Glutamatergic neuron (in vitro differentiated cells): ENCODE measurements at places on chromosomes 13 and 19.

DNA sequence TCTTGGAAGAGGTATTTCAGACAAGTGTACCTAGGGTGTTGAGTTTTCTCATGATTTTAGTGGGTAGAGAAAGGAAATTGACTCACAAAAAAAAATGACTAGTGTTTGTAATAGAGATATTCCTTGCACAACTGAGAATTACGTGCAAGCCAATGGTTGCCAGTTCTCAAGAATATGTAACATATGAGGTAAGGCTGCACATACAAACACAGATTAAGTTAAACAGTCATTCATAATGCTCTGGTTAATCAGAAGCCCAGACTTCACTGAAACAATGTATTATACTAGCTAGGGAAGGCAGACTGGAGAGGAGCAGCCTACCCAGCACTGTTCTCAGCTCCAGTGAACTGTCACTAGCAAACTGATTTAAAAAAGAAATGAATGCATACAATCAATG is 418.3 kb downstream of the DIAPH3 start:
- DNase-seq: no peak

DNA sequence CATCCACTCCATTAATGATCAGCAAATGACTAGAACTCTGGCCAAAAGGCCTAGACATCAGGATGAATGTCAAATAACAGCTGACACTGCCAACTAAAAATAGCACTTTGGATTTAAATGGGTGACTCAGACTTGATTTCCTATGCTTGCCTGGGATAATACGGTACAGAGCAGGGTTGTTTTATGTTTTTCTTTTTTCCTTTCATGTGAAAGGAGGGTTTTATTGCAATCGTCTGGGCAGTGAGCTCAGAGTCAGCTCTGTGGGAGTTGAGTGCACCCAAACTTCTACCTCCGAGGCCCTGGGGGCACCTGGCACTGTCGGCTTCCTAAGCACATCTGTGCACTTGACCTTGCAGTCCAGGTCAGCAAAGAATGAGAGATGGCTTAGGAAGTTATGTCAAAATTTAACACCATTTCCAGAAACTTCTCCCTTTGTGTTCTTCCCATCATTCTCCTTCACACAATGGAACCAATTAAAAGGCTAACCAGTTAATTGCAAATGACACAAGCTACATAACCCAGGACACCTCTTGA is 134.1 kb downstream of the LACC1 start:
- no peak for DNase-seq

GRCh38 chr13:36885901-36886300 is 34.1 kb downstream of the SMAD9 start:
- no peak for DNase-seq

DNA sequence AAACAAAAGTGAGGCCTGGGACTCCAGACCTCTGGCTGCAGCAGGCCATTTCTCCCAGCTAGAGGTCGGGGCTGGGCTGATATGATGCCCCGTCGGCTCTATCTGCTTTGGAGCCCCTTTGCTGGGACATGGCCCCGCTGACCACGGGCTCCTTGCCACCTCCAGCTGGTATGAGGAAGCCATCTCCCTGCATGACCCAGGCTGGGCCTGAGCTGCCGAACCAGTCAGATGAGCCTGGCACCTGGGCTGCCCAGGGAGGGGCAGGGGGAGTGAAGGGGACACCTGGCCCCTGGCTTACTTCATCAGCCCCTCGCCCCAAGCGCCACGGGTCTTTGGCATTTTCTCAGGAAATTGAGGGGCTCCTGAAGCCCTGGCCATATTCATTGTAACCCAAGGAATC is 7.8 kb downstream of the ZSWIM4 start:
- DNase-seq: no peak

GRCh38 chr13:72004784-72005374 is 137.9 kb upstream of the DACH1 start:
- no peak for DNase-seq

DNA sequence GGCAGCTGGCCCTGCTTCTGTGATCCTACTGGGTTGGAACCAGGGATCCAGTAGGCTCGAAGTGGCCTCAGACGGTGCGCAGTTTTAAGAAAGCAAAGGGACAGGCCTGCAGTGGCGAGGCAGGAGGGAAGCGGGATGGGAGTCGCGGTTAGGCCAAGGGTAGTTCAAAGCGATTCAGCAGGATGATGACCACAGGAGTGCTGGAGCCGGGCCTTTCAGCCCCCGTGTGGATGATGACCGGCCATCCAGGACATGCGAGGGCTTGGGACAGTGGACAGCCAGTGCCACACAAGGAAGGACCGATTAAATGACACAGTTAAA is 854 bp downstream of the RNASEH2B start:
- peak; percentile 50 for DNase-seq

- no peak for DNase-seq
These were observed 69.2 kb downstream of the CDK8 start for GRCh38 chr13:26323127-26323526.

GRCh38 chr19:7902796-7903243 is 857 bp upstream of the MAP2K7 start:
- no peak for DNase-seq

DNA sequence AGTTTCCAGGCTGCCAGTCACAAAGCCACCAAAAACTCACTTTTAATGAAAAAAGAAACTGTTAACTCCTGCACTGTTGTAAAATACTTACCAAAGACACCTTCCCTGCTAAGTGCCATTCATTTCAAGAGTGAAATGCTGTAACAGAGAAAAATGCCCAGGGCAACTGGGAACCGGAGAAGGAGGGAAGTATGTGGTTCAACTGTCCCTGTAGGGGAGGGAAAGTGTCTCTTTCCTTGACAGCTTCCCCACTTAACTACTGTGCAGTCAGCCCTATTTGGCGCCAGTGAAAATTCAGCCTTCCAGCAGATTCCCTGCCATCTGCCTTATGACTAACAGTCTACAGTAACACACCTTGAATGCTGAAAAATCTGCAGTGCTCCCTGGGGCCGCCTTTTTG is 789.0 kb downstream of the DIAPH3 start:
- DNase-seq: no peak

GRCh38 chr19:5339950-5340636 is 519 bp downstream of the PTPRS start:
- peak; percentile 73 for DNase-seq

DNA sequence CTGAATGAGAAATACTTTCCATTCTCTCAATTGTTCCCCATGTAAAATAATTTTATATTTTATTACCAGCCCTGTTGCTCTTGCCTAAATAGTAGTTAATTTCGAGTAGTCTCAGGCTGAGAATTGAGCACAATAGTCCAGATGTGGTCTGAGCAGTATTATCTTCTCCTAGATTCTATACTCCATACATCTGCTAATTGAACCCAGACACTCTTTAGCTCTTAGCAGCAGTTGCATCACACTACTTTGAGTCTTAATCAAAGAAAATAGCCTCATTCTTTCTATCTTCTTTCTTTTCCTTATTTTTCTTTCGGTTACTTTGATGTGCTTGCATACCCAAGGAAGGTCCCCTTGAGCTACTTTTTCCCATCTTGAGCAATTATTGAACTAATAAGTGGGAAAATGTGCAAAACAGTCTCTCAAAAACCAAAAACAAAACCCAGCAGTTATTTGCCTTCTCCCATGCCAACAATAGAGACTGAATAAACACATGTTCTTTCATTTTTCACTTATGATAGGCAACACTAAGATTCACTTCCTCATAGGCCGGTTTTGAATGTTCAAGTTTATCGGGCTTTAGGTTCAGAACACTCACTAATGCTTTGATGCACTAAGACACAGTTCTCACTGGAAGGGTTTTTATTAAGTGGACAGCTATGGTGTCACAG is 204.5 kb downstream of the POU4F1 start:
- DNase-seq: no peak

DNA sequence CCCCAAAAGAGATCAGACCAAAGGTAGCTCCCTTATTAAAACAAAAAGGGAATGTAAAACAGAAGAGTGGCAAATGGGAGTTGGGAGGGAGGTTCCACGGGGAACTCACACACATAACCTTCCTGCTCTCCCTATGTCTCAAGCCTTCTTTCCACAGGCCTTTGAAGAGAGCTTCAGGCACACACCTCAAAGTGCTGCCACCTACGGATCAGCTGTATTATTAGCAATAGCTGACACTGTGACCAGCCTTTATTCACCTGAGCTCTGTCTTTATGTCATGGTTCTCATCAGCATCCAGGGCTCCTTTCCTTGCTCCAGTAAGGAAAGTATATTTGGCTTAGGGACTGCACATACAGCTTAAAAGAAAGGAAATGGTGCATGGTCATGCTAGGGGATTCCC is 11.3 kb downstream of the ZNF571 start:
- DNase-seq: no peak

DNA sequence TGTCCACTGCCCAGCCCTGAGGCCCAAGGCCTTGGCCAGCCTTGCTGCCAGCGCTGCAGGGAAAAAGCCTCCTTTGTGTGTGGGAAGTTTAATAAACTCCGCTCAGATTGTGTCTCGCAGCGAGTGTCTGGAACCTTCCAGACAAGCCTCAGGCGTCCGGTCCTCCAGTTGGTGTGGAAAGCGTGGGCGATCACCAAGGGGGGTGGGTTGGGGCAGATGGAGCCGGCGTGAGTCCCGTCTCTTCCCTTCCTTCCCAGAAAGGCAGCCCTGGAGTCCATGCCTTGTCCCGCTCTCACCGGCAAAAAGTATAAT is 4.6 kb downstream of the STK11 start:
- DNase-seq: no peak

- DNase-seq: no peak
These were observed 190.1 kb downstream of the KLF5 start for GRCh38 chr13:73248711-73249580.
